ENCODE measurements at places on chromosomes 6 and 20. TPM values are rescaled to one million over a fixed set of nuclear protein-coding genes. Genes with fewer than 3 reads are reported as not detected.
A peak's percentile ranks its signal among the peaks of the same experiment; 100 is the strongest.

- DNase-seq: peak; percentile 32
Observed at GRCh38 chr6:132937466-132937906, 123.1 kb downstream of the RPS12 start.

GRCh38 chr20:25300496-25301170, 52.7 kb downstream of the PYGB start:
- DNase-seq: no peak

GRCh38 chr6:12160326-12160725, 129.8 kb upstream of the EDN1 start:
- DNase-seq: no peak

GRCh38 chr6:101878554-101879276, 485.2 kb downstream of the GRIK2 start:
- DNase-seq: no peak

TPX2 gene
- 105 TPM for total RNA-seq

DNA sequence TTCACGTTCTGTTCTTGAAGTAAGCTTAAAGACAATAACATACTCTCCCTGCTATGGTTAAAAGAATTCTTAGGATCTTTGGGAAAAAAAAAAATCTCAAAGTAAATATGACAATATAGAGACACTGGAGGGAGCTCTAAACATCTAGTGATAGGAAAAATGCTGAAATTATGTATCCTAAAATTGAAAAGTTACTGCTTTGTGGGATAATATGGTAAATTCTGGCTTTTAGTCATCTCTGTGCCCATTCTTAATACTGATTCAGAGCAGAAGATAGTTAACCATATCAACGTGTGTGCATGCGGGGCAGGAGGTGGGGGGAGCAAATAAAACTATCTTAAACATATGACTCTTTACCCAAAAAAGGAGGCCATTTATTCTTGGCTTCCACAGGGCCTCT, 165.4 kb downstream of the GMPR start:
- DNase-seq: no peak

TNFRSF6B gene
- total RNA-seq: 0.10 TPM

DNA sequence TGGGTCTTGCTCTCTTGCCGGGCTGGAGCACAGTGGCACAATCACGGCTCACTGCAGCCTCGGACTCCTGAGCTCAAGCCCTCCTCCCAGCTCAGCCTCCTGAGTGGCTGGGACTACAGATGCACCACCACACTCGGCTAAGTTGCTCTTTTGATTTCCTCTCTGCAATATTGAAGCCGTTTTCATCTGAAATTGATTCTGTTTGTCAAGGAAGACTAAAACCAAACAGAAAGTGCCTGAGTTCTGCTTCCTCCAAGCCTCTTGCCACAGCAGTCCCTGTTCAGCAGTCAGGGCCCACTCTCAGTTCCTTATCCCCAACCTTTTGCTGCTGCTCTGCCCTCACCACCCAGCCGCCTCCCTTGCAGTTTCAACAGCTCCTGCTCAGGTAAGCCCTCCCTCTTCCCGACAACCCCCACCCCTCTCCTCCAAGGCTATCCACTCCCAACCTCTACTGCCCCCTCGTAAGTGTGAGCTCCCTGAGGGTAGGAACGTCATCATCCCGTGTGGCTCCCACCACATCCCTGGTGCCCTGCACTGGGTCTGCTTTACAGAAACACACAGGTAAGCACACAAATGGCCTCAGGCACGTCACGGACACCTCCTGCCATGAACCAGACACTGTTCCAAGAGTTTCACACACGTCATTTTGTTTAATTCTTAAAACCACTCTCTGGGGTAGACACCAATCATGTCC, 70.7 kb upstream of the TAB2 start:
- no peak for DNase-seq

DNA sequence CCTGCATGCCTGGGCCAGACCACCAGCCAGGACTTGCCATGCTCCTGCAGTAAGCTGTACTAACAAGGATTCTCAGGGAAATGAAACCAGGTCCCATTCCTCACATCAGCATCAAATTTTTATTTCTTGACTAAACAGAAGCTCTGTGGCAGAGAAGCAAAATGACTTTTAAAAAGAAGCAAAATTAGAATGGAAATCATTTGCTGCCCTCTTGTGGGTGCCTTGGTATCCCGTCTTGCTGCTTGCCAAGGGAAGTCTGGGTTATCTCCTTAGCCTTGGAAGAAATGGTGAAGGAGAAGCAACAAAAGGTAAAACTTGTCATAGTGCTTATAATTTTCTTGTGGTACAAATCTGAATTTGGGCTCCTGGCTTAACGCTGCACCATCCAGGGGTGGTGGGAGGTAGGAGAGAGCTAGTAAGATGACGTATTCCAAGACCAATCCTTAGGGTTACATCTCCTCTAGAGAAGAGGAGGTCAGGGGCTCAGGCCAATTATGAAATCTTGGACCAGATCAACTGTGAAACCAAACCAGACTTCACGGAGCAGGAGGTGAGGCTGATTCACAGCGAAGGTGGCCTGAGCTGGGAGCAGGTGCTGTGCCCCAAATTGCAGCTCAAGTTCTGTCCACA, 107.5 kb downstream of the FAXC start:
- peak; percentile 14 for DNase-seq

HFE gene
- 11.5 TPM for total RNA-seq

GRCh38 chr6:19432966-19433498, 404.1 kb upstream of the ID4 start:
- no peak for DNase-seq

CGA gene
- 0.67 TPM for total RNA-seq

GRCh38 chr6:90365002-90365401, 68.4 kb upstream of the BACH2 start:
- no peak for DNase-seq
